Activated naive CD4-positive, alpha-beta T cell treated with anti-CD3 and anti-CD28 coated beads for 36 hours (primary cell): ENCODE measurements at places on chromosomes 3 and 15.

DNA sequence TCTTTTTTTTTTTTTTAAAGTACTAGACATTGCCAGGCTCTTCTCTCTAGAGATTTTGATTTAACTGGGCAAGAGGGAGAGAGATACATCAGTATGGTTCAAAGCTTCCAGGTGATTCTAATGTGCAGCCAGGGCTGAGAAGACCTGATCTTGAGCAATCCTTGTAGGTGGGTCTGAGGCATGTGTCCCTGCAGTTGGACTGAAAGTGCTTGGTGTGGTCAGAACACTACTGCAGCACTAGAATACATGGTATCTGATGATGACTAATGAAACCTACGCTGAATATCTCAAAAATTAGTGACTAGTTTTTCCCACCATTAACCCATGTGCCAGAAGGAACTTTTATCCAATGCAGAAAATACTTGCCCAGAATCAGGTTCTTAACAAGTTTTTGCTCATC, 34.4 kb upstream of the MYO5C start:
- DNase-seq: no peak

- DNase-seq: no peak
These were observed 31.2 kb downstream of the SLC22A14 start for GRCh38 chr3:38313263-38313662.

DNA sequence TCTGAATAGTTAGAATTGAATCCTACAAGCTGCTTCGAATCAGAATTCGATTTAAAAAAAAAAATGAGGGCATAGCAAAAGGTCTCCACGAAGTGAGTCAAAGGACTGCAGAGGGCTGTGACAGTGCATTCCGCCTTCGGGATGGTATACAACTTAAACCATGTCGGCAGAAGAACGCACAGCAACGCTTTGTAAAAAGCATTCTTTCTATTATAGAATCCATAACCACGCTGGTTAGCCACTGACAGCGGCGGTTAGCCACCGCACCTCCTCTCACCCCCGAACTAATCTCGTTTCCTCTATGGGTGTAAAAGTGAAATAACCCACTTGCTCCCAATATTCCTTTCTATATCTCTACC, 664 bp upstream of the PIK3CA start:
- peak; percentile 70 for DNase-seq

DNA sequence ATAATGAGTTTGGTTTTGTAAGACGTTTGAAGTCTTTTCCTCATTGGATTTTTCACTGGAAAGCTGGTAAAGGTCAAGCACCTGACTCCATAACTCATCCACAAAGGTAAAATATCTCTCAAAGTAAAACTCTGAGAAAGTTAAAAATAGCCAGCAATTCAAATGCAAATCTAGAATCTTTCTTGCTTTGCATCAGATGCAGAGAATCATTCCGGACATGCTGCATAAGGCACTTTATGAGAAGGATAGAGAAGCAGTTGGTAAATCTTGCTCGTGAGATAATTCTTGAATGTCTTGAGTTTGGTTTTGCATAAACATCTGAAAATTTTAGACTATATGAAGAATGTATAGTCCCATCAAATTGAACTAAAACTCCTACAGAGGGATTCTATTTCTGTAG, 9.1 kb downstream of the KCNMB2 start:
- DNase-seq: no peak

DNA sequence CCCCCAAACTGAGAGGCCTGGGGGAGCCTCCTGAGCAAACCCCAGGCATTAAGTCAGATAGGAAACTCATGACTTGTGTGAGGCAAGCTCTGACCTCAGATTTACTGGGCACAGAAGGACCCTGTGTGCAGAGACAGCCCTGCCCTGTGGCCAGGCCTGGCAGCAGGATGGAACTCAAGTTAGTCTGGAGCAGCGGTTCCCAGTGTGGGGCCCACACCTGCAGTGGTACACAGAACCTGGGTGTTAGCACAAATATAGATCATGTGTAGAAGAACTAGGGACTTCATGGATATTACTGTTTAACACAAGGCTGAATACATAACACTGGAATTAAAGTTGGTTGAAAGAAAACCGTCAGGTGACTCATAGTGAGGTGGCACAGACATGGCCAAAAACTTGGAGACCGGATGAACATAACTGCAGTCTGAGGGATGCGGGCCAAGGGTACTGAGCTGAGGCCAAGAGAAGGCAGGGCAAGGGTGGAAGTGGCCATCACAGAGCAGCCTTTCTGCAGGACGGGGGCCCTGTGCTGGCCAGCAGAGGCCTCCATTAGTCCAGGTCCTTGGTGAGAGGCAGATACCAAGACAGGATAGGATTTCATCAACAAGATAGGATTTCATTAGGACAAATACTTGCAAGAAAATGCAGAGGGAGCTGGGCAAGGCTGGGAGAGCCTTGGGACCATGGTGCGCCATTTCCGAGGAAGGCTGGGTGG, 40.9 kb downstream of the IRAK2 start:
- no peak for DNase-seq

DNA sequence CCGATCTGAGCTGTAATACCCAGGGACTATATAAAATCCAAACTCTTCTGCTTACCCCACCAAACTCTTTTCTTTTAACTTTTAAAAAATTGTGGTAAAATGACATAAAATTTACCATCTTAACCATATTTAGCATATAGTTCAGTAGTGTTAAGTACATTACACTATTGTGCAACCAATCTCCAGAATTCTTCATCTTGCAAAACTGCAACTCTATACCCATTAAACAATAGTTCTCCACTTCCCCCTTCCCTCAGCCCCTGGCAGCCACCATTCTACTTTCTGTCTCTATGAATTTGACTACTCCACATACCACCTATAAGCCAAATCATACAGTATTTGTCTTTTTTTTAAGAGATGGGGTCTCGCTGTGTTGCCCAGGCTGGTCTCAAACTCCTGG, 38.7 kb downstream of the SENP8 start:
- DNase-seq: no peak

GRCh38 chr3:100836661-100837060, 127.4 kb downstream of the TFG start:
- no peak for DNase-seq

DNA sequence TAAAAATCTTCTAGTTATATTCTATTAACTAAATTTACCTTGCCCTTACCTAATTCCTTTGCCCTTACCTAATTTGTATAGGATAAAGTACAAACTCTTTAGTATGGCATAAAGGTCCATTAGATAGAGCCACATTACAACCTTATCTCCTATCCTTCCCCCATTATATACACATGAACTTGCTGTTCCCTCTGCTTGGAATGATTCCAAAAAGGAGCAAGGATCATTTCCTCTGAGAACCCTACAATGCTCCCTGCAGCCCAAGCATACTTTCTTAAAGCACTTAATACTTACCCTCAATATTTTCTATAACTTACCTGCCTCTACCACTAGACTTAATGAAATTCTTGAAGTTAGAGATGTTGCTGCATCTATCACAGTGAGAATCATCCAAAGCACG, 118.9 kb upstream of the CCDC54 start:
- DNase-seq: no peak

- DNase-seq: no peak
These were observed 278.5 kb upstream of the ONECUT1 start for GRCh38 chr15:53068636-53069035.

GRCh38 chr15:78641749-78642275, 802 bp upstream of the CHRNB4 start:
- DNase-seq: no peak

DNA sequence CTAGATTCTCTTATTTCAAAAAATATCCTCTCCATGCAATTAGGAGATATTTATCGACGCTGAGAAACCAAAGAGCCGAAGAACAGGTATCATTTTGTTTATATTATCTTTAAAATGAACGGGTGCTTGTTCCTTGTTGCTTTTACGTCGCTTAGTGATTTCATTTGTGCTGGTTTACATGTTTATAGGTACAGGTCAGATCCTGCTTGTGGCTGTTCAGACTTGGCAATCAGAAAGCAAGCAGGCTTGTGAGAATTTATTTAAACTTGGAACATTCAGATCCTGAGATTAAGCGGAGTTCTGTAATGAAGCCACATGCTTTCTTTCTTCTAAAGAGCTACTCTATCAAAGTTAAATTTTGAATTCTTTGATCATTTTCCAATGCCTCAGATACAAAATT, 43.0 kb upstream of the ATP2C1 start:
- no peak for DNase-seq

- no peak for DNase-seq
These were observed 4.7 kb downstream of the ATRIP start for GRCh38 chr3:48451270-48451669.

DNA sequence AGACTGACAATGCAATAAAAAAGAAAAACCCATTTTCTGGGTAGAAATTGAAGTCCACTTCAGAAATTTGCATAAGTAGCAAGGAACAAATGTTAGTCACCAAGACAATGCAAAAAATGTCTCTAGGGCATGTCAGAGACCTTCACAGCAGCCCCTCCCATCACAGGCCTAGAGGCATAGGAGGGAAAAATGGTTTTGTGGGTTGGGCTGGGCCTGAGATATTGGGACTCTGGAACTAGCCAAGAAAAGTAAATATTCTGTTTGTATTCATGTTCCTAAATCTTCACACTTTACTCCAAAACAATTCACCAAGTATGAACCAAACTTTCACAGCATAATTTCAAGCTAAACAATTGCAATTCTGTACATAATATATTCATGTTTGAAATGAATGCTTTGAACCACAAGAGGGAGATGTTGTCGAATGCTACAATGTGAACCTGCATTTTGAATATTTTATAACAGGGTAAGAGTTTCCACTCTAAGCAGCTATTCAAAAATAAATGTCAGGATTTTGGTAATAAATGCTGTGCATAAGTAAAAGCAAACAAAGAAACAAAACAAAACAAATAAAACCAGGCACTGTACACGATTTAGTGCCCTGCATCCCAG, 429.2 kb downstream of the OTOL1 start:
- DNase-seq: no peak

- no peak for DNase-seq
These were observed 220.5 kb upstream of the ADAMTS9 start for GRCh38 chr3:64908251-64908685.

GRCh38 chr3:171743327-171744157, 66.7 kb downstream of the PLD1 start:
- no peak for DNase-seq

DNA sequence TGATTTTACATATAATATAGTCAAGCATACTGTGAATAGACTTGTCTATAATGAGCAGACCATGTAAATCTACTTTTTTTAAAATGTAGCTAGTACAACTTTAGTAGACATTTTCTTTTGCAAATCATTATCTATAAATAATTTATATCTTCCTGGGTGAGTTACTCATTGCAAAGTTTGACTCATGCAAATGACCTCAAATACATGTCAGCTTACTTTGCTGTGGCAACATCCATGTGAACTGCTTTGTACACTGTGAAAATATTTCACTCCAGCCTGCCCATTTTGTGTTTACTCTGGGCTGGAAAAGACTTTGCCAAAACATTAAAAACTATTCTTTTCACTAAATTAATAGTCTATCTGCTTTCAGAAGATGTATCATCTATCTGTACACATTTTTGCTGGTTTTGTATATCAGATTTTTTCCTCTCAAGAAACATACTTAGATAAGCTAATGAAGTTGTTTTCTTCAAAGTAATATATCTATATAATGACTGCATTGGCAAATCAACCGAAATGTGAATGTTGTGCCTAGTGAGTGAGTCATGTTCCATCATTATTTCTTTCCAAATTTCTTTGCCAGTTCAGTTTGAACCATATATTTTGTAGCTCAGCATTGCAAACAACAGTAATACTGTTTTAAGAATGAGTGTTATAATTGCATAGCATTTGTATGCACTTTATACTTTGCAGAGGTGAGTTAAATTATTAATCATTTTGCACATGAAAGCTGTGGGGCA, 26.5 kb downstream of the IGSF10 start:
- DNase-seq: no peak

GRCh38 chr3:55579496-55579895, 92.4 kb upstream of the WNT5A start:
- no peak for DNase-seq

- no peak for DNase-seq
These were observed 22.2 kb upstream of the CDAN1 start for GRCh38 chr15:42759093-42759492.

DNA sequence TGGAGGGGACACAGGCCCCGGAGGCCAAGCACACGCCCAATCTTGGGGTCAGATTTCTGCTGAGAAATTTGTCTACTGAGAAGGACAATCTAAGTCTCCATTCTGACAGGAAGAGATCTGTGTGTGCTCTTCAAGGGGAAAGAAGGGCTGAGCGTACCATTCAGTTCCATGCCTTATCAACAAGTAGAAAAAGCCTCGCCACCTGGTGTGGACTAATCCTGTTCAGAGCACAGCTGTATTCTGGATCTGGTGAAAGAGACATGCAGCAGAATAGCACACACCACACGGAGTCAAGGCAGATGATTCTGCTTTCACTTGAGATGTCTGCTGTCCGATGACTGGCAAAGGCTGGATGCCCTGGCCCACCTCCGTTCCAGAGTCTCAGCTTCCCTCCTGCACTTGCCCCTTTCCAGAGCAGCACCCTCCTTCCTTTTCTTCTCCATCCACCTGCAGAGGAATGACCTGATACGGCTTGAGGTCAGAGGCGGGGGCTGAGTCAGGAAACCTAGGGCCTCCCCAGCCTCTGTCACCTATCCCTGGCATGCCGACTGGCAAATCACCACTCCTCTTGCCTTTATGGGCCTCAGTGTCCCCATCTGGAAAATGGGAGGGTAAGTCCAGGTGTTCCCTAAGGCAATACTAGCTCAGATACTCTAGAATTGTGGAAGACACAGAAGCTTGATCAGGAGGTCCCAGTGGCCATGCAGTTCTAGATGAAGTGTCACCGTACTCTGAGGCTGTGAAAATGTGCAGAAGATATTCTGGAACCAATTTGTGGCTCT, 36.9 kb upstream of the CTSH start:
- DNase-seq: no peak

DNA sequence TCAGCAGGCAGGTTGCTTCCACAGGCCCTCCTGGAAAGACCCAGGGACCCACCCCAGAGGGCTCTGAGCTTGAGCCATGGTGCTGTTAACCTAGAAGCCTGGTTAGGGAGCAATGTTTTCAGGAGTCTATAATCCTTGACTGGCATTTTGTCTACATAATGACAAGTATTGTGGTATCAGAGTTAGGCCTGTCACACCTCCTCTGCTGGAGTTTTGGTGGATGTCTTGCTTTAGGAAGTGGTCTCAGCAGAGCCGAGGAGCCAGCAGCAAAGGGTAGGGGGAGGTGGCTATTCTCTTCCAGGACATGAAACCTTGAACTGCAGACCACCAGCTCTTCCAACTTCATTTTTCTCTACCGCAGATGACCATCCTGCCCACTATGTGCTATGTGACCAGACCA, 76.1 kb downstream of the CLSTN2 start:
- no peak for DNase-seq

DNA sequence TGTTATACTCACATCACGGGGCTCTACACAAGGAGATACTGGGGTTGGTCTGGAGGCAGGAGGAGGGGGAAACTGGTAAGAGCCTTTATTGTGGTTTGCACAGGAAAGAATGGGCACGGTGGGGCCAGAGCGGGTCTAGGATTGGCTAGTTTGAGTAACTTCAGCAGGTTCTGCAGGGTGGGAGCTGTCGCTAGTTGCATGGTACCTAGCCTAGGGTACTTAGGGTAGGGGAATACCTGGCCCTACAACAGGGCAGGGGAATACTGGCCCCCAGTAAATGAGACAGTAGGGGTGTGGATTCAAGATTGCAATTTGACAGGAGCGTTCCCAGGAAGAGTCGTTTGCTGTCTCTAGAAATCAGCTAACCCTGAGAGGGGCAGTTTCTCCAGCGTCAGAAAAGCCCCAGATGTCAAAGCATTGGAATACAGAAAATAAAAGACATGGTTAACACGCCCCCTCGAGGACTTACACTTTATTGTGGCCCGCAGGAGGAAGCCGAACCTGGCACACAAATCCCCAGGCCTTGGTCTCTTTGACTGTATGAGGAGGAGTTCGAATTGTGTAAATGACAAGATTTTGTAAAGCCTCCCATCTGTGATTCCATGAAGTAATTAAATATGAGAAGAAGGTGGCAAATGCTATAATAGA, 32.0 kb downstream of the ST8SIA2 start:
- no peak for DNase-seq
